ENCODE measurements at places on chromosomes 13 and 19. TPM values are rescaled to one million over a fixed set of nuclear protein-coding genes. Genes with fewer than 3 reads are reported as not detected.
A peak's percentile ranks its signal among the peaks of the same experiment; 100 is the strongest.

DNA sequence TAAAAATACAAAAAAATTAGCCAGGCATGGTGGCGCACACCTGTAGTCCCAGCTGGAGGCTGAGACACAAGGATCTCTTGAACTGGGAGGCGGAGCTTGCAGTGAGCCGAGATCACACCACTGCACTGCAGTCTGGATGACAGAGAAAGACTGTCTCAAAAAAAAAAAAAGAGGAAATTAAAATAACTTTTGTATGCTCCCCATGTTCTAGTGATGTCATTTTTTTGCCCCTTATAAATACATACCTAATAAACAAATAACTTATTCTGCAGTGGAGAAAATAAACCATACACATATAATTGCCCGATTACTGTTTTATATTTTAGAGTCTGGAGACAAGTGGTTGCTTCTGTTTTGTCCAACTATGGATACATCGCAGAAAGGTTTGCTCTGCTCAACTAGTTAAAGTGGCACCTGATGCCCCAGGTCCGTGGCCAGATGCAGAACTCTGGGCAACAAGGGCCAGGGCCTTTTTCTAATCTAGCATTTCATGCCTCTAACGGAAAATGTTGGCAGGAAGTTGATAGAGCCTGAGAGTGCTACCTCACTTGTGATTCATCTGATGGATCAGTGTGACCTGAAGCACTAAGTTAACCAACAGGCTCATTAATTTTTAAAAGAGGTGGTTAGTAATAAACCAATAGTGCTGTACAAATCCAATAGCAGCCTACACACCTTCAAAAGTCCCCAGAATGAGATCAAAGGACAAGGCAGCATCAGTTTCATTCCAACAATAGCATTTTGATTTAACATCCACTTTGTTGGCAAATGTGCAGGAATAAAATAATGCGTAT, 18.8 kb downstream of the UBE2L5 start:
- DNase-seq, result no peak

DNA sequence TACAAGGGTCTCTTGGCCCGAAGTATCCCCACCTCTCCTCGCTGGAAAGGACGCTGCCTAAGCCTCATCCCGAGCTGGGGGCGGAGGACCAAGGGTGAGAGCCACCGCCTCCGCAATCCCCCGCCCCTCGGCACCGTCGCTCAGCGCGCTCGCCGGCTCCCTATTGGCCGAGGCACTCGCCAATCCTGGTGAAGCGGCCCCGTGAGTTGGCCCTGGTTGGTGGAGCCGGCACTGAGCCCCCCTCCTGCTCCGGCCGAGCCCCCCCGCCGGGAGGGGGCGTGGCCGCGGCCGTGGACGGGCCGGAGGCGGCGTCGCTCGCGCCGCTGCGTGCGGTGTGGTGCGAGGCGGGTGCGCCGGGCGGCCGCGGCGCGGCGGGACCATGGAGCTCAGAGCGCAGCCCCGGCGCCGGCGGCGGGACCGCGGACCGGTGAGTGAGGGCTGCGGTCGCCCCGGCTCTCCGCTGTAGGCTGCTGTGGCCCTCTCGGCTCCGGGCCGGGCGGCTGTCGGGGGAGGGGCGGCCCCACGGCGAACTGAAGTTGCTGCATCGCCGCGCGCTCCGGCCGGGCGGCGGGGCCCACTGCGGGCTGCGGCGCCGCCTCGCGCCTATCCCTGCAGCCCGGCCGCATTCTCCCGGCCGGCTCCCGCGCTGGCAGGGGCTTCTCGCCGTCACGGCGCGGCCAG, at the start of gene WASF3:
WASF3 (plus strand) TSS at position 291 of the 681 bp plus-strand sequence. CDS start 84,588 bp downstream, outside the sequence.
- peak; percentile 86 for DNase-seq

PRR20B gene
- total RNA-seq, result not detected

GRCh38 chr13:63351081-63351480, 1935.4 kb upstream of the PCDH20 start:
- DNase-seq, result no peak

ZNF627 gene
- 16.8 TPM for total RNA-seq
